Right atrium auricular region (tissue), 2 donors: ENCODE measurements at places on chromosomes 12 and 14. TPM values are rescaled to one million over a fixed set of nuclear protein-coding genes. Genes with fewer than 3 reads are reported as not detected.

- no peaks in the 10 kb centered on the region for H3K4me1 ChIP-seq
- H3K27me3 ChIP-seq, result no peaks in the 10 kb centered on the region
- H3K27ac ChIP-seq, result no peak overlapping the region
- DNase-seq, result no peak
- no peak overlapping the region for H3K4me3 ChIP-seq
Measured at GRCh38 chr14:36454599-36455240, 65.3 kb downstream of the NKX2-1 start.

The KRT80 gene
- total RNA-seq, result 0.30 TPM

DNA sequence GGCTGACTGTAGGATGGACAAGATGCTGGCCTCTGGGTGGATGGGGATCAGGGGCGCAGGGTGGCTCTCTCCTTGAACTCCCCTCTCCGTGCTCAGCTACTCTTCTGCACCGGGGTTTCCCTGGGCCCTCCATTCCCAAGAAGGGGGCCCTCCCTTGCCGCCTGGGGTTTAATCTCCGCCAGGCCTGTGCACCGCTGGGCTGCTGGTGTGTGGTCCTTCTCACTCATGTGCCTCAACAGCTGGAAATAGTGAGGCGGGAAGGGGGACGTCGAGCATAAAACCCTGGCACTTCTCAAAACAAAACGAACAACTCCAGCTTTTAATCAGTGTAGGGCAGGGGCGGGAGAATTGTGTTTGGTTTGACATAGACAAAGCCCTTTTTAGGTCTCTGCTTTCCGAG, 19.0 kb upstream of the SMOC1 start:
- H3K36me3 ChIP-seq, result no peaks in the 10 kb centered on the region
- no peaks in the 10 kb centered on the region for H3K27me3 ChIP-seq
- DNase-seq, result no peak
- no peak overlapping the region for H3K4me3 ChIP-seq
- H3K4me1 ChIP-seq, result no peaks in the 10 kb centered on the region
- no peak overlapping the region for H3K27ac ChIP-seq

- no peak overlapping the region for H3K27ac ChIP-seq
- H3K4me3 ChIP-seq, result no peak overlapping the region
- H3K36me3 ChIP-seq, result no peaks in the 10 kb centered on the region
- no peaks in the 10 kb centered on the region for H3K27me3 ChIP-seq
- DNase-seq, result no peak
Measured at GRCh38 chr12:132888852-132889251, 1.4 kb upstream of the CHFR start.

GRCh38 chr12:120142231-120142877, 25.8 kb upstream of the RAB35 start:
- DNase-seq, result no peak
- H3K4me1 ChIP-seq, result no peaks in the 10 kb centered on the region
- H3K27me3 ChIP-seq, result no peaks in the 10 kb centered on the region
- no peak overlapping the region for H3K4me3 ChIP-seq
- H3K36me3 ChIP-seq, result peaks cover 98% of the 10 kb centered on the region
- H3K27ac ChIP-seq, result no peak overlapping the region

The PGF gene
- total RNA-seq, result 7.0 TPM

The ETNK1 gene
- total RNA-seq, result 13.9 TPM
